ENCODE measurements at places on chromosomes 12 and 14.

GRCh38 chr14:61608245-61609165 lies 86.8 kb upstream of the HIF1A start:
- DNase-seq = no peak

- DNase-seq = no peak
These were observed 34.8 kb downstream of the DEGS2 start for GRCh38 chr14:100124551-100125088.

DNA sequence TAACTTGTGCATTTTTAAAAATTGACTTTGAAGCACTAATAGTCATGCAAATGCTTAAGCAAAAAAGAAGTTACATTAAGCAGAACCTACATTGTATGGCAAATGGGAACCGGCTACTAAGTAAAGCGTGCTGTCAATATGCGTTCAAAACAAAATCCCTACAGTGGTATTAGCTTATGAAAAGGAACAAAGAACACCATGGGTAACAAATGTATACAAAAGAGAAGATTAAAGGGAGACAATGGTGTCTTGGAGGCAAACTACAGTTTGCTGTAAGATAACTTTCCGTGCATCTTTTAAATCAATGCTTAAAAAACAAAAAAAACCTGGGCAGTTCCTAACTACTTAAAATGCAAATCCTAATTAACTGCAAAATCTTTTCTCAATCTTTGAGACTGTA lies 10.5 kb downstream of the CDK2AP1 start:
- DNase-seq = no peak

- DNase-seq = no peak
These were observed 340.4 kb downstream of the NAV3 start for GRCh38 chr12:78171061-78171460.

DNA sequence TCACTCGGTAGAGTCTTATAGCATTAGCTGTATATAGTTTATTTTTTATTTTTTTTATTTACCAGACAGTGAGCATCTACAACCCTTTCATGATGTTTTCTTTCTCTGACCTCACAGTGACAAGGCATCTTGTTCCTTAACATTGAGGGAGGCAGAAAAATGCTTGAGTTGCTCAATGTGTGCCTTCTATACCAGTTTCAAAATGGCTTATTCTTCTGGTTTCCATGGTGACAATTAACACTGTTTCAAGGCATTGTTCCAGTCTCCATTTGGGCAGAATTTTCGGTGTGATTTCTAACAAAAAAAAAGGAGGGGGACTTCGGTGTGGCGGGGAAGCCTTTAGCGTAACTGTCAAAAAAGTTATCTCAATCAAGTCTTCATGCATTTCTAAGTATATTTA lies 209.7 kb upstream of the NPAS3 start:
- no peak for DNase-seq

DNA sequence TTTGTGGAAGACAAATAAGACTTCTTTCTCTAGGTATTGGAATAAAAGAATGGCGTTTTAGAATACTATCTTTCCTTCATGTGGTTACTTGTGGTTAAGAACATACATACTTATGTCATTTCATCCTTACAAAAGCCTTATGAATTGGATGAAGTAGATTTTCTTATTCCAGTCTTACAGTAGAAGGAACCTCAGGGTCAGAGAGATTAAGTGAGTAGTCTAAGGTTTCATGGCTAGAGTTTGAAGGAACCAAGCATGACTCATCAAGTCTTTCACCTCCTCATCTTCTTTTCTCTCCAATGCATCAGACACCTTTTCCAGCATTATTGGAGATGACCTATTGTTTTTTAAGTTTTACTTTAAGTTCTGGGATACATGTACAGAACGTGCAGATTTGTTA lies 92.9 kb upstream of the NEDD1 start:
- DNase-seq = no peak

DNA sequence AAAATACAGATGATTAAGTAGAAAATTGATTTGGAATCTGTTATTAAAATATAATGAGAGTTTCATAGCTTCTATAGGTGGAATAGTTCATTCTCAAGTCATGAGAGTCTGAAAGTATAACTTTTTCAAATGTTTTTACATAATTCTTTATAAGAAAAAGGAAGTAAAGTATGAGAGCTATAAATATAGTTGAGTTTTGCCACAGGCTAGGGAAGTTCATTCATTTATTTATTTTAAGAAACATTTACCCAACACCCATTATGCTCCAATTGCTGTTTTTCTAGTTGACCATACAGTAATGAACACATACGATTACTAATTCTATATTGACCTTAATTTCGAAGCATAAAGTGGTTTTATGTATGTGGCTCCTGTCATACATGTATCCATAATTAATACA lies 24.8 kb downstream of the LRRIQ1 start:
- no peak for DNase-seq

DNA sequence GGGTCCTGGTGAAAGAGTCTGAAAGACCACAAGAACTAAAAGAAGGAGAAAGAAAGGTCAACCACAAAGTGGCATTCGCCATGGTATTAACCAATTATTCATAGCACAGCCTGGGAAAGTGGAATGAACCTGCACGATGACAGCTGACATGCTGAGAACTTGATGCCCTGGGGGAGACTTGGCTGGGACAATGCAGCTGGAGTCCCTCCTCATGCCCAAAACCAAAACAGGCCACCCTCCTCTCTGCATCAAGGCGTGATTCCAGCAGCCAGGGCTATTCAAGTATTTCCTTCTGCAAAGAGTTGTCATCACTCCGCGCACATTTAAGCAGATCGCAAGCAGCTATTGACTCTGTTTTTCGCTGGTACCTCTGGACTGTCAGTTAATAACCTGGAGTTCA lies 167.1 kb upstream of the NOS1 start:
- DNase-seq = no peak

- no peak for DNase-seq
These were observed 56.7 kb downstream of the RGS6 start for GRCh38 chr14:71988939-71989338.

Data from WERI-Rb-1 (cell line).